ENCODE measurements at places on chromosomes 7 and 10.
A peak's percentile ranks its signal among the peaks of the same experiment; 100 is the strongest.

DNA sequence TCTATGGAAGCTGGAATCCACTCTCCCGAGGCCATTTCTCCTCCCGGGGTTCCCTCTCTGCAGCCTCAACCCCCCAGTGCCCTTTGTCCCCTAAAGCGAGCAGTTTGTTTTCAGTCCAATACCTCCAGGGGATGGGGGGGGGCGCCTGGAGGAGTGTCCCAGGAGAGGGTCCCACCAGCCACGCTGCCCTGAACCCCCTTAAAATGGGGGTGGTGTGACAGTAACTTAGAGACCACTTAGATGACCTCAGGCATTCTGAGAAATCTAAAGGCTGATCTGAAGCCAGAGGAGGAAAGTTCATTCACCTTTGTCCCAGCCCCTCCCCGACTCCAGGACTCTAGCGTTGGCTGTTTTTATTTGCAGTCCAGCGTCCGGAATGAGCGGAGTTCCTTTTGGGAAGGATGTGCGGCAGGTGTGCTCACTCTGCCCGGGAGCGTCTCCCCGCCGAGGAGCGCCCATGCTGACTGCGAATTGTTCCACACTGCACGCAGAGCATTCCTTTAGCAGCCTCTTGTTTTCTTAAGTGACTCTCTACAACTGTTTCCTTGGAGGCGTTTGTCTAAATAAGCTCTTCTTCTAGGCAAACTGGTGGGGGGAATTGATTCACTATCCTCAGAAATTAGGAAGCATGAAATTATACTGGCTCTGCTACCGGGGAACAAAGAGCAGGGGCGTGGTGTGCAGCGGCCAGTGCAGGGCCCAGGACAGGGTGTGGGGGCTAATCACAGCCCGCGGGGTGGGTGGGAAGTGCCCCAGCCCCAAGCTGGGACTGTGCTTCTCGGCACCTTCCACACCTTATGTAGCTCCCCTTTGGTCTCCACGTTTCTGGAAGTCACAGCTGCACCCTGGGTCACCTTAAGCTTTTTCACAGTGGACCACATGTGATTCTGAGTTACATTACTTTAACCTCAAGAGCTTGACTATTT, 46.3 kb downstream of the SYPL1 start:
- no peak for DNase-seq

DNA sequence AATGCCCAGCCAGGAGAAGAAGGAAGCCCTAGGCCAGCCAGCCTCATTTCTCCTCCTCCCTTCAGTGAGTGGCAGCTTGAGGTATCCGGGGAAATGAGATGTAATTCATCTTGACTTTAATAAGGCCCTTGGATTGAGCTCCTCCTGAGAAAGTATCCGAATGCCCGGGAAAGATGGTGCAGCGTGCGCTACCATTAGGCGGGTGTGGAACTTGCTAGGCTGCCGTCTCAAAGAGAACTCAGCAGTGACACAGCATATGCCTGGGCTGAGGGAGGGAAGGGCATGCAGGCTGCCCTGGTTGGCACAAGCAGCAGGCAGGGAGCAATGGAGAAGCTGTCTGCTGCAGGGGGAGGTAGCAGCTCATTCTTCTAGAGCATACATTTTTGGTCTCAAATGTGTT, 659.8 kb upstream of the FOXK1 start:
- DNase-seq, result no peak

GRCh38 chr7:20296444-20296843, 34.3 kb upstream of the ITGB8 start:
- DNase-seq, result no peak

DNA sequence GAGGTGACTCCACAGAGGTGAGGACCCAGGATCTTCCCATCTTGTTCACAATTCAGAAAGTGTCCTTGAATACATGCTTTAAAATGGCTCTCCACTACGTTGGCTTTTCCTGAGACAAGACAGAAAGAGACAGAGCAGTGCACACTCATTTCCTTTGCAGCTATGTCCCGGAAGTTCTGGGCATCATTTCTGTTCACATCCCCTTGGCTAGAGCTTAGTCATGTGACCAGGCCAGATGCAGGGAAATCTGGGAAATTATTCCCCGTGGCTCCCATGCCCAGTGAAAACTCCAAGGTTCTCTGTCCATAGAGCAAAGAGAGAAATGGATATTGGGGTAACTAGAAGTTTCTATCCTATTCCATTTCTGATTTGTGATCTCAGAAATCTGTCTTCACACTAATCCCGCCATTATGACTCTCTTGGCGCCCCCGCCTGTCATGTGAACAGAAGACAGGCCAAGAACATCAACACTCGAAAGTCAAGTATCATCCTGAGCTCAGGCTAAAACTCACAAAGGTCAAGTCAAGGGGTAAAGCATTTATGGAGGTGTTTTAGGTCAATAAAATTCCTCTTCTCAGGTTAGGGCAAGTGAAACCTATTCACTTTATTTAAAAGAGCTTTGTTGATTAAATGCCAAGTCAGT, 251.4 kb upstream of the HABP2 start:
- DNase-seq, result no peak

DNA sequence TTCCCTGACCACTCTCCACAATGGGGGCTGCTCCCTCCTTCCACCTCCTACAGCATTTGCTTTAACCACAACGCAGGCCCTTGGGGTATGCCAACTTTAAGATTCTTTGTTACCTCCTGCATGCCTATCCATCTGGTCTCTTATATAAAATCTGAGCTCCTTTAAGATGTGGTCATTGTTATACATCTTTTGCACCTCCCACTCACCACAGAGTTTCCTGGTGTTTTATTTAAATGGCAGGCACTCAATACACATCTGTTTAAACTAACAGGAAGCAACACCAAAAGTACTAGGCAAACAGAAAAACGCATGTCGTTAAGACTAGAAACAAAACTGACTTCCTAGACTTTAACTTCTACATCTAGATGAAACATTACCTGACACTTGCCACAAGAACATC, 36.3 kb downstream of the SLC25A13 start:
- peak; percentile 68 for DNase-seq

- DNase-seq, result no peak
Measured at GRCh38 chr10:42979181-42979580, 97.7 kb upstream of the RET start.

- no peak for DNase-seq
Measured at GRCh38 chr7:78435355-78435754, 636.8 kb downstream of the PHTF2 start.

- DNase-seq, result no peak
Measured at GRCh38 chr7:6536262-6537260, 14.7 kb downstream of the GRID2IP start.

DNA sequence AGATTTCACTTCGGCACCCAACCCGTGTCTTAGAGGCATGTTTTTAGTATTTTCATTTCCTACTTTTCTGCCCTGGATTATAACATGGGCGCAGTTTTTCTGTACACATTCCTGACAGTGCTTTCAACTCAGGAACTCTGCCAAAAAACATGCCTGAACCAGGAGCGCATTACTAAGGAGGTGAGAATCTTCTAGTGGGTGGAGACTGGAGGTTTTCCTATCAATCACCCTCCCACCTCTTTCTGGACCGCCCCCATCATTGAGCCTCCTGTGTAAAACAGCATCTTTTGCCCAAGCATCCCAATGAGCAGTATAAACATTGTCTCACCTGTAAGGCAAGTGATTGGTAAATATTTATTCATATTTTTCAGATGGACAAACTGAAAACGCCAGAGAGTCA, 53.2 kb downstream of the STK17A start:
- DNase-seq, result no peak

DNA sequence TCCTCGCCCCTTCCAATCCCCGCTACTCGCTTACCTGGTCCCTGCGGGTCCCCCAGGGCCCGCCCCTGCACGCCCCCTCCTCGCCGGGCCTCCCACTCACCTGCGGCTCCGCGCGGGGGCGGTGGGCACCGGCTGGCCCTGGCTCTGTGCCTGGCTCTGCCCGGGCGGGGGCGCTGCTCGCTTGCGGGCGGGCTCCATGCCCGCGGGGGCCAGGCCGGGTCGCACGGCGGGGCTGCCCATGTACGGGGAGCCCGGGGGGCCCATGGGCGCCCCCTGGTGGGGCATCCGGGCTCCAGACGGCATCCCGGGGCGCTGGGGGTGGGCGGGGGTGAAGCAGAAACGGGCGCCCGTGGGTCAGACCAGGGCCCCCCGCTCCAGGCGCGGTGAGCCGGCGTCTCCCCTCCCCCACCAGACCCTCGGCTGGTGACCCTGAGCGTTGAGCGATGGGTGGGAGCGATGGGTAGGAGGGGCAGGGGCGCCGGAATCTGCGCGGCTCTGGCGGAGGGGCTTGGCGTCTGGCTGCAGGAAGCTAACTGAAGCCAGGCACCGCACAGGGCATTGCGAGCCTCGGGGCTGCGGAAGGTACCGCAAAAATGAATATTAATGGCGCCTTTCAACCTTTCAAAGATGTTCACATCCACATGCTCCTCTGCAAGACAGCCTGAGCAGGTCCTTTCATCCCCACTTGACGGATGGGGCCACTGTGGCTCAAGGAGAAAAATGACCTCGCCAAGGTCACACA, 3.0 kb downstream of the SMARCD3 start:
- peak; percentile 69 for DNase-seq

GRCh38 chr7:92614660-92615174, 24.5 kb upstream of the FAM133B start:
- DNase-seq, result no peak

- no peak for DNase-seq
Measured at GRCh38 chr10:88036126-88036525, 172.7 kb downstream of the PTEN start.

DNA sequence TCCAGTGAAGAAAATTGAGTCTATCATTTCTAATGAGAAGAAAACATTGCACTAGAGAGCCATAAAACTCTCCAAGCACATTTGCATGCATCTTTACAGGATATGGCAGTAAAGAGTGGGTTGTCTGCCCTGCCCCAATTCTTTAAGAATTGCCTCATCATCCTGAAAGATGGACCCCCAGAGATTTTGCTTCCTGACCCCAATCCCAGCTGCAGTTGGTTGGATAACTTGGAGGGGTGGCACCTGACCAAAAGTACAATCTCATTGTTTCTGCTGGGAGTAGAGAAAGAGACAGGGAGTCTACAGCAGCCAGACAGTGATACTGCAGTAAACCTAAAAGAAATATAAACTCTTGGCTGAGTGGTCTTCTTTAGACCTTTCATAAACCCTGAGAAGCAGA, 49.1 kb upstream of the ADCY1 start:
- DNase-seq, result no peak

- no peak for DNase-seq
Measured at GRCh38 chr7:77222065-77222464, 22.4 kb upstream of the FGL2 start.

GRCh38 chr7:509426-510130, 10.1 kb downstream of the PDGFA start:
- no peak for DNase-seq

- DNase-seq, result no peak
Measured at GRCh38 chr10:74529205-74529604, 297.2 kb upstream of the KAT6B start.

GRCh38 chr7:31710171-31710570, 23.2 kb downstream of the PPP1R17 start:
- DNase-seq, result no peak

- DNase-seq, result no peak
Measured at GRCh38 chr10:12269056-12269455, 73.1 kb downstream of the CDC123 start.

GRCh38 chr10:93410697-93411348, 71.3 kb downstream of the MYOF start:
- peak; percentile 28 for DNase-seq

- peak; percentile 15 for DNase-seq
Measured at GRCh38 chr7:37234928-37235327, 213.7 kb downstream of the ELMO1 start.

GRCh38 chr10:114811862-114812261, 9.7 kb upstream of the FHIP2A start:
- peak; percentile 28 for DNase-seq

- no peak for DNase-seq
Measured at GRCh38 chr7:45974540-45975360, 53.7 kb upstream of the IGFBP3 start.

DNA sequence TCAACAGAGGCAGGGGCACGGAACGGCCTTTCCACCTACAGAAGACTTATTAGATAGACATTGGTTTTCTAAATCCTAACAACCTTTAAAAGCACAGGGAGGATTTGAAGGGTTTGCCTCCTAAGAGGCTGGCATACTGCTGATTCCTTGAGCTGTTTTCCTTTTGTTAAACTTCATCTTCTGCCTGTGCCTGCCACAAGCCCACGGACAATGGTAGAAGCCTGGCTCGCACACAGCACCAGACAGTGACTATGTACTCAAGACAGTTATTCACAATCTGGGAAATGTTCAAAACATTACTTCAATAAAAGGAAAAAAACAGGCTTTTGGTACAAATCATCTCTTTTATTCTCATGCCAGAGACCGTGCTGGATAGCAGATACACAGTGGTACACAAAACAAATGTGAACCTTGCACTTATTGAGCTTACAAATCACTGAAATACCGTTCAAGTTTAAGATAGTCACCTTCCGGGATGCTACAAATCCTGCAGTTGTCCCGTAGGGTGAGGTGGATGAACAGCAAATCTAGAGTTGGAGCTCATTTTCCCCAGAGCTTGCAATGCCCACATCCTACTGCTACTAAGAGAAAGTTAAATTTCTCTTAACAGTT, 63.9 kb downstream of the VPS41 start:
- no peak for DNase-seq

GRCh38 chr7:132090444-132090843, 485.8 kb downstream of the PLXNA4 start:
- no peak for DNase-seq

DNA sequence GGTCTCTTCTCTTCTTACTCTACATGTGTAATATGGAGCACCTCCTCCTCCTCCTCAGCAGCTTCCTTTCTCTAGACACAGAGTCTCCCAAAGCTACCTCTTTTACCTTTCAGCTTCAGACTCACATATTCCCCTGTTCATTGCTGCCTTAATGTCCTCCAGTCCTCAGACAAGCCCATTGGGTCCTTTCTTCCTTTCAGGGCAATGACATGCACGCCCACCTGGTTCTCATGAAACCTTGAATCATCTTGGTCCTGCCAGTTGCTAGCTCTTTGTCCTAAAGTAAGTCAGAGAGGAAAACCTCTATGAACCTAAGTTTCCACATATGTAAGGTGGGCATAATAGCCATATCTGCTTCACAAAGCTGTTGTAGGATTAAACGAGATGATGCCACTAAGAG, 227.0 kb downstream of the RPS24 start:
- no peak for DNase-seq

GRCh38 chr7:79320741-79321473, 132.6 kb downstream of the MAGI2 start:
- no peak for DNase-seq

DNA sequence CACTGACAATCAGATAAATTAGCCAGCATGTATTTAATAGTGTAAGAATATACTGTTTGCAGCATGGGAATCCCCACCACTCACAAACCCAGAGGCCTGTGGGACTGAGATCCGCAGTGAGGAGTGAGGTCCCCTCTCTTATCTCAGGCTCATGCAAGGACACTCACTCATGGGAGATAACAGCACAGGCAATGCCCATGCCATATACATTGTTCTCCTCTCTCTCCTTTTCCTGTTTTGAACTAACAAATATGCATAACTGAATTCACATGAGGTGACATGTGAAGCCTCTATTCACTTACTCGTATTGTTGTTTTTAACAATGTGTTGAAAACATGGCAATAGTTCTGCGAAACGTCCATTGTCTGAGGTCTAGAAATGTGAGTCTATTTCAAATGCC, 230.5 kb downstream of the ARHGAP21 start:
- DNase-seq, result no peak

Data from activated CD4-positive, alpha-beta T cell treated with anti-CD3 and anti-CD28 coated beads, Interleukin-2, Interleukin-6, amounts not matched to agents 100 ng/mL and 50 ng/mL, durations not matched to agents 16 hours and 8 hours (primary cell).